SK-N-DZ (cell line): ENCODE measurements at places on chromosomes 1 and 21.

DNA sequence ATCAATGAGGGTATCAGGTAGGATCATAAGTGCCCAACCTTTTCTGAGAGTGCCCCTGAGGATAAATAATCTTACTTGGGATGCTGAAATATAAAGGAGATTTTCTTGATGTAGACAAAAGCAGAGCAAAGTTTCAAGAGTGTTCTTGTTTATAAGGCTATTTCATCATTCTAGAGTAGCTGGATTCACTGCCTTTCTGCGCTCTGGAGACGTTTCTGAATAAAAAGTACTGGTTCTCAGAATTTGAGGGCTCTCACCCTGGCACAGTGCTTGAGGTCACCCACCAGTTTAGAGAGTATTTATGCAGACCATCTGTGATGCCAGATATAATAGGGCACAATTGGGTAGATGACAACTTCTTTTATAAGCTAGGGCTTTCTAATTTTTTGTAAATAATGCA, 103.3 kb downstream of the GDAP2 start:
- no peak for DNase-seq

GRCh38 chr1:87805666-87806378, 477.1 kb downstream of the LMO4 start:
- no peak for DNase-seq

DNA sequence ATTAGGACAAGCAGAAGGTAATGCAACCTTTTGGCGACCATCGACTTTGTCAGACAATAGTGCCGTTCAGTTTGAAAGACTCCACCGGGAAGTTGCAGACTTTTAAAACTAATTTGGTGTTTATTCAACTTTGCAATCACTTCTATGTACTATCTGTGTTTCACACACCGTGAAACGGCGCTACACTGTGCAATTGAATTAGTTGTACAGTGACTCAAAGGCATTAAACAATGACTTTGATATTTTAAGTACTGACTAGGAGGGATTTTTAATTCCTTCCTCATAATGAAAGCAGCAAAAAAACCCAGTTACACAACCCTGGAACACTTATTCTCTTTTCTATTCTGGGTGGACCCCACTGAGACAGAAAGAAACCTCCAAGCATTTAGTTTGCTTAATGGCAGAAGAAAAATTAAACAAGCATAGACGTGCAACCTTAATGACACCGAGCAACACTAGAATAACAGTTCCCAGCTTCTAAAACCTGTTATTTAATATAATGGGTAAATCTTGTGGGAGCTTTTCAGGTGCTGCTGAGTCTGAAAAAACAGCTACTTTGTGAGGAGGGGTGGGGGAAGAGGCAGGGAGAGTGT, 176.8 kb downstream of the LMO4 start:
- DNase-seq: no peak

DNA sequence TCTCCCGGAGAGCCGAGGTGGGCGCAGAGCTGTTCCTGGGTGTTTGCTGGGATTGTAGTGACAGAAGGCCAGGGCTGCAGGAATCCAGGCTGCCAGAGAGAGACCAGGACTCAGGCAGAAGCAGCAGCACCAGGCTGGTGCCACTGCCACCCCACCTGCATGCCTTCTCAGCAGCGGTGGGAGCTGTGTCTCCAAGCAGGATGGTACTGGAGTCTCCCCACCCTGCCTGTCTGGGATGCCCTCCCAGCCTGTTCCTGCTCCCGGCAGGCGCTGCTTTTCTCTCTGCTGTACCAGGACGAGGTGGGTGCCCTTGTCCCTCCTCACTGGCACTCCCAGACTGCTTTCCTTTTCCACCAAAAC, 4.5 kb upstream of the HES4 start:
- no peak for DNase-seq

DNA sequence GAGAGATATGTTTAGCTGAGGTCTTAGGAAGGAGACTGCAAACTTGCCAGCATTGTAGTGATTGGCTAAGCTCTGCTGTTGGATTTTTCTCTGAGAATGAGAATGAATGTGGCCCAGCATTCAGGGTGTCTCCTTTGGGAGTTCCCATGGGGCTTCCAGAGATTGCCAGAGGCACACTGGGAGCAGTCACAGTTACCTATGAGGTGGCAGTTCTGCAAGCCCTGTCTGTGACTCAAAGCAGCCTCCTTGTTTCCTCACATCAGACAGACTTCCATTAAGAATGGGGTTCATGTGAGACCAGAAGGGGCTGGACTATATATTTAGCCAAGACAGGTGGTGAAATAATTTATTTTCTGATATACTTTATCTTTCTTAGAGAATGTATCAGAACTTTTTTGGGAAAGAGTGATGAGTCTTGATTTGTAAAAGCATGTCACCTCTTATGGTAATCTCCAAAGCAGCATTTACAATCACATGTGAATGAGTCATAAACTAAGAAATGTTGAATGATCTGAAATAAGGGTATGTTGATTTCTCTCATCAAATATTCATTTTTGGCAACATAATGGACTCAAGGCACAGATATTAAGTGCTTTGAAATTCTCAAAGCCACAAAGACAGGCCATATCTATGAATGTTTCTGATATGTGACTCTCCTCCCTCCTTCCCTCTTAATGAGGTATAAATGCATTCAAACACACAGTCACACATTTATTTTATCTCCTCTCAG, 9.5 kb upstream of the SLC19A2 start:
- no peak for DNase-seq

DNA sequence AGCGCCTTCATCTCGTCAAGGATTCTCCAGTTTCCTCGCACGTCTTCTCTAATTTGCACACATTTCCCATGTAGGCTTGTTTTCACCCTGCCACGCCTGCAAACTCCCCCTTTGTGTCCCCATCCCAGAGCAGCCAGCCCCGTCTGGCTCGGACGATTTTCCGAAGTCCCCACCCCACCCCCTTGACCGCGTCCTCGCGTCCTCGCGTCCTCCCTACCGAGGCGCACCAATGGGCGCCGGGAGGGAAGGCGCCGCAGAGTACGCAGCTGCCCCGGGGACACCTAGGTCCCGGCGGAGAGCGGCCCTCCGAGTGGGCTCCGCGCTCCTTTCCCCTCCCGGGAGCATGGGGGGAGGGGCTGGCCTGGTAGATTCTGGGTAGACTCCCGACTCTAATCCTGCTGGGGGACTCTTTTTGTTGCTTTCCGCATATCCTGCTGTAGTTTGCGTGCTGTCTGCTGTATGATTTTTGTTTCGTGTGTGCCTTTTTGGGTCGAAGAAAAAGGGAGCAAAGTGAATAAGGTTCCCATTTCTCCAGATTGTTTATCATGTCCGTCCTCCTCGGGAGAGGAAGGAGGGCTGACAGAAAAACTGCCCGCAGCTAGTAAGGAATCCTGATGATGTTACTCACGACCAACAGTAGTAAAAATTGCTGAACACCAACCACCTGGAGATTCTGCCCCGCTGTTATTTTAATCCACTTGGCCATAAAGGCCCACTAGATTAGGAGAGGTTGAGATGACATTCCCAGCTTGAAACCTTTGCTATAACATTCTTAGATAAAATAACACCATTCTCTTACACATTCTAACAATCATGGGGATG, 1.5 kb downstream of the CACHD1 start:
- DNase-seq: peak; percentile 47

DNA sequence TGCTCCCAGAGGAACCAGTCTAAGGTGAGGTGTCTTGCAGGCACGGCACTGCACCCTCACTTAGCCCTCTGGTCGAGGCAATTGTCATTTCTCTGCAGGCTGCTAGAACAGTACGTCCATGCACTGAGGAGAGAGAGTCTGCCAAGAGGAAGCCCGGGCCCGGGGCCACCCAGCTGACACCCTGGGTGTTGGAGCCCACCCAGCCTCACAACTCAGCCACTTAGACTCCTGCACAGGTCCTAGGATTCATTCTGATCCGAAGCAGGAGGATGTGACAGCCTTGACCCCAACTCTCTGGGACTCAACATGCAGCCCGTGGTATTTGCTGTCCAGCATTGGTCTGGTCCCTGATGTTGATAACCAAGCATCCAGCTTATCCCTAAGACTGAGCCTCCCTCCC, 111.9 kb downstream of the ADSS2 start:
- no peak for DNase-seq

- no peak for DNase-seq
Observed at GRCh38 chr1:53653631-53654030, 85.3 kb downstream of the GLIS1 start.

GRCh38 chr1:162696286-162696862, 64.1 kb downstream of the DDR2 start:
- peak; percentile 96 for DNase-seq

GRCh38 chr1:232968965-232969364, 18.6 kb downstream of the NTPCR start:
- DNase-seq: no peak

DNA sequence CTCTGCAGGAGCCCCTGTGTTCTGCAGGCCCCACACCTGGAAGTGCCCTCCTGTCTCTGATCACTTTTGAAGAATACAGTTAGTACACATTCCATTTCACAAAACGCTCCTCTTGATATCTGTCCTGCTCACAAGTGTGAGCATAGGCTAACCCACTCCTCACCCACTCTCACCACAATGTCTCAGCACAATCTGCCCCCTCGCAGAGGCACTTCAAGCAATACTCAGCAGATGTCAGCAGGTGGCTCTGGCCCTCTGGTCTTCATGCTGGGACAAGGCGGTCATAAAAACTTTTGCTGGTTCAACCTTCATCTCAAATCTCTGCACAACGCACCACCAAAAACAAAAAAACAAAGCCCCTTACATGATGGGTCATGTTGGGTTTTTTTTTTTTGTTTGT, 671.2 kb downstream of the MATN1 start:
- DNase-seq: no peak

DNA sequence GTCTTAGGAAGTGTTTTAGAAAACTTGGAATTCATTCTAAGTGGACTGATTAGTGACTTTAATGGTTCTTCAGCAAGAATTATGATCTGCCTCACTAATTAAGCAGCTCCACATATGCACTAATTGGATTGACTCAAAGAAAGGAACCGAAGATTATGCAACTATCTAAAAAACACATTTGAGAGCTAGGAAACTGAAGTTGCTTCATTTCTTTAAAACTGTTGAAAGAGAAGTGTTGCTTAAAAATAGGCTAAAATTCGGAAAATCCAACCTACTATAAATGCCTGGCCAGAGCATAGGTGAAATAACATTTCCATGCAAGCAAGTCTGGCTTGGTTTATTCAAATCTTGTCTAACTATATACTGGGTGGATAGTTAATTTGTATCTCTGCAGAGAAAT, 502.9 kb upstream of the ZRANB2 start:
- DNase-seq: no peak

DNA sequence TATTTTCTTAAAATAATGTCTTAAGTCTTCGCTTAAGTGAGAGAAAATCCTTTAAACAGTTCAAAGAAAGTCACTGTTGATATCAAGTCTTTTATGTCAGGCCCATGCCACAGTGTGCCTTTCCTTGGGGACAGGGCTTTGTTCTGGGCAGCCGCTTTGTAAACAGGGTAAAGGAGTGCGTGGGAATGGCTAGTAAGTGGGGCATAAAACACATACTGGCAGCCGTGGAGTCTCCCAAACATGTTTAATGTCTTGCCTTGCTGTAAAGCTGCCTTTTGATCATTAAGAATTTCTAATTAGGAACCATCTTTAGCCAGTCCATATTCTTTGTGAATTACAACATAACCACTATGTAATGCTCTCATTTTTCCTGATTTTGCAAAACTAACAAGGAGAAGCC, 99.7 kb downstream of the PHTF1 start:
- DNase-seq: no peak

DNA sequence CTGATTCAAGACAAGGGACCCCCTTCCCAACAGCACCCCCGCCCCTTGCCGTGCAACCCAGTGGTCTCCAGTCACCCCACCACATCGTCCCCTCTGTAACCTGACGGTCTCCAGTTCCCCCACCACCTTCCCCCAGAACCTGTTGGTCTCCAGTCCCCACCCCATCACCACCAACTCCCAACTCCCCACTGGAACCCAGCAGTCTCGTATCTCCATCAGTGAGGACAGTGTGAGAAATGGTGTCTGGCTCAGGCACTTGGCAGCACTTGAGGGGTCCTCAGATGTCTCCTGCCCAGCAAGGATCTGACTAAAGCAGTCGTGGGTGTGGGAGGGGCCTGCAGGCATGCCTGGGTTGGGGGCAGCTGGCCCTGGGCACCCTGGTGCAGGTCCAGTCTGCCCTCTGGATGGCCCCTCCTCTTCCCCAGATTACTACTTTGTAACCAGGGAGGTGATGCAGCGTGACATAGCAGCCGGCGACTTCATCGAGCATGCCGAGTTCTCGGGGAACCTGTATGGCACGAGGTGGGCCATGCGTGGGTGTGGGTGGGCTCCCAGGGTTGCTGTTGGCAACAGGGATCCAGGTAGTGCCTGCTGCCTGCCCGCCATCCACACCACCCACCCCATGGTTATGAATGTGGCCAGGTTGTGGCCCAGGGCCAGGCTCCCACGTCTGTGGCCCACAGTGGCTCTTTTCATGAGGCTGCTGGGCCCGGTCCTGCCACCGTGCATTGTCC, 3.1 kb upstream of the GJC2 start:
- no peak for DNase-seq

GRCh38 chr1:181482001-181482430, 1.3 kb upstream of the CACNA1E start:
- no peak for DNase-seq

DNA sequence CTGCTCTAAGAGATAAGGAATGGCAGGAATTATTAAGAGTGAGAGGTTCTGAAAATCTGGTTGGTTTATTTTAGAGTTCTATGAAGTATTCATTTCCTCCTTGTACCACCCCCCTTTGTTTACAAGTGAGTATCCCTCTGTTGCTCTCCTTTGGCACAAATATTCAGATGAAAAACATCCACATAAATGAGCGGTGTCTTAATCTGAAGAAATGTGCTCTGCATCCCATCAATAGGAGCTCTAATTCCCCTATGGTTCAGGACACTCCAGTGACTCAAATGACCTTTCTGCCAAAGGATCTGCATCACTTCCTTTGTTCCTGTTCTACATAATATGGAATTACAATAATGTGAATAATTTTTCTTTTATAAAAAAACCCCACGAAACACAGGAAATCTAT, 16.6 kb downstream of the DDAH1 start:
- DNase-seq: no peak

DNA sequence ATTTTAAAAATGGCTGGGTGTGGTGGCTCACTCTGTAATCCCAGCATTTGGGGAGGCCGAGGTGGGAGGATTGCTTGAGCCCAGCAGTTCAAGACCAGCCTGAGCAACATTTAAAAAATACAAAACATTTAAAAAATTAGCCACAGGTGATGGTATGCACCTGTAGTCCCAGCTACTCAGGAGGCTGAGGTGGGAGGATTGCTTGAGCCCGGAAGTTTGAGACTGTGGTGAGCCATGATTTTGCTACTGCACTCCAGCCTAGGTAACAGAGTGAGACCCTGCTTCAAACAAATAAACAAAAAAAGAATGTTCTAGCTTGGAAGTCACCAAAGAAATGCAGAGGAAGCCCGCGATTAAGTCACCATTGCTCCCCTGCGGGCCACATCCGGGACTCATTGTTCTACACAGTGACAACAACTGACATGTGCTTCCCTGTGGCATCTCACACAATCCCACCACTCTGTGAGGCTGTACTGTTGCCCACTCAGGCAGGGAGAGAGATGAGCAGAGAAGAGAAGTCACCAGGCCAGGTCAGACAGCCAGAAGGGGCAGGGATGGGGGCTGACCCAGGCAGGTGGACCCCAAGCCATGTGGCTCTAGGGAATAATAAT, 18.4 kb upstream of the SPATC1L start:
- DNase-seq: no peak
